ENCODE measurements at places on chromosomes 2 and 18.

DNA sequence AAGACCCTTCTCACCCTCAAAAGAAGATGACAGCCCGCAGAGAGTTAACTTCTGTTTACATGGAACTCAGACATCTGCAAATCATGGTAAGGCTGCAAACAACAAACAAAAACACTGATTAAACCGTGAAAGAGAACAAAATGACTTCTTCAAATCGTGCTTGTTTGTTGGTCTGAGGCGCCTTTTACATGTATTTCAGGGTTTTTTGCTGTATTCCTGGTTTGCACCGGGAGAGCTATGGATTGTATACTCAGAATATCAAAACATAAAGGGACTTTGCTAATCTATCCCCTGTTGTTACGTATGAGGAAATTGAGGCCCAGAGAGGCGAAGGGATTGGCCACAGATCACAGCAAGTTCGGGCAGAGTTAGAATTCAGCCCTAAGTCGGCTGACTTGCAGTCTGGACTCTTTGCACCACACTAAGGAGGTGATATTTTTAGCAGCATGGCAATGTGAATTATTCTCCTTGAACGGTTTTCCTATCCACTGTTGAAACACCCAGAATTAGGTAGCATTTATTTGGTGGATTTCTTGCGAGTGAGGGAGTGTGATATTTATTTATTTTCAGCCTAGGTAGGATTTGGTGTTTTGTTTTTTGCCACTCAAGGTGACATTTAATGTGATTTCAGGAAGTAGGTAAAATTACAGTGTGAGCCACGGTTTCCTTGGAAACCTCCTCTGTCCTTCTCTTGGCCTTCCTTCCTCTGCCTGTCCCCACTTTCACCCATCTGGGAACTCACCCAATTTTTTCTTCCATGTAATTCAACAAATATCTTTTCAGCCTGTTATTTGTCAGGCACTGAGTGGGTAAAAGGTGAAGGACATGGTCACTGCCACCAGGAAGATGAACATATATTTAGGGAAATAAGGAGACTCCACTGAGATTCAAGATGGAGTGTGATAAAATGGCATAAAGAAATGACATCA lies 980 bp upstream of the PDE6D start:
- peak; percentile 34 for DNase-seq

DNA sequence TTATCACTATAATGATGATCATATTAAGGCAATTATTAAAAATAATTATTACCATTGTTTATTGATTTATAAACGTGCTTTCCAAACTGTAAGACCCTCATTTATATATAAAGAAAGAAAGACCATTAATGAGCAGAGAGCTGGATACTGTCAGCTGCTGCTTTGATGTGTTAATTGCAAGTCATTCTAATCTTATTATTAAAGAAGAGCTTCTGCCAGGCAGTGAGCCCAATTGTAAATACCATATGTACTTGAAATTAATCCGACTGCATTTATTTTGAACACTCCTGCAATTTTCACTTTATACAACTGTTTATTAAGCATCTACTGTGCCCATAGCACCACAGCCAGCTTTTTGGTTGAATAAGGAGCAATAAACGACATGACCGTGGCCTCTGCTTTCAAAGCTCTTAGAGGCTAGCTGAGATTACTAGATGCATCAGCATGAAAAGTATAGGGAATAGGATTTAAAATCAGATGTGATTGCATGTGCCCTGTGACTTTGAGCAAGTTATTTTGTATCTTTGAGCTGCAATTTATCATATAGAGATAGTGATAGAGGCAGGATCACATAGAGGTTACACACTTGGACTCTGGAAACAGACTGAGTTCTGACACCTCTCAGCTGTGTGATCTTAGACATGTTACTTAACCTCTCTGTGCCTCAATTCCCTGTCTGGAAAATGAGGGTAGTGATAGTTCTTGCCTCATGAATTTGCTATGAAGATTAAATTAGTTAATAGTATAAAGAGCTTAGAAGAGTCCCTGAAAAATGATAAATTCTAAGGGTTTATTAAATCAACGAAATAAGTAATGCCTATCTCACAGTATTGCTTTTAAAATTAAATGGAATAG lies 83.4 kb downstream of the MYCN start:
- no peak for DNase-seq

- no peak for DNase-seq
Measured at GRCh38 chr2:142139384-142139783, 8.6 kb upstream of the LRP1B start.

DNA sequence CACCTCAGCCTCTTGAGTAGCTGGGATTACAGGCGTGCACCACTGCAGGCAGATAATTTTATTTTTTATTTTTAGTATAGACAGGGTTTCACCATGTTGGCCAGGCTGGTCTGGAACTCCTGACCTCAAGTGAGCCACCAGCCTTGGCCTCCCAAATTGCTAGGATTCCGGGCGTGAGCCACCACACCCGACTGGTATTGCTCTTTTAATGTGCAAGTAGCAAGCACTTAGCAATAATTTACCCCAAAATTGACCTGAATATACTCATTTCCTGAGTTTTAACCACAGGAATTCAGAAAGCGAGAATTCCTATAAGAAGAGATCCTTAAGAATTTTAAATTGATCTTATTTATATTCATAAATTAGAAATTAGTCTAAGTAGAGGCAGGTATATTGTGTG lies 169.1 kb downstream of the CDH2 start:
- DNase-seq, result peak; percentile 71

DNA sequence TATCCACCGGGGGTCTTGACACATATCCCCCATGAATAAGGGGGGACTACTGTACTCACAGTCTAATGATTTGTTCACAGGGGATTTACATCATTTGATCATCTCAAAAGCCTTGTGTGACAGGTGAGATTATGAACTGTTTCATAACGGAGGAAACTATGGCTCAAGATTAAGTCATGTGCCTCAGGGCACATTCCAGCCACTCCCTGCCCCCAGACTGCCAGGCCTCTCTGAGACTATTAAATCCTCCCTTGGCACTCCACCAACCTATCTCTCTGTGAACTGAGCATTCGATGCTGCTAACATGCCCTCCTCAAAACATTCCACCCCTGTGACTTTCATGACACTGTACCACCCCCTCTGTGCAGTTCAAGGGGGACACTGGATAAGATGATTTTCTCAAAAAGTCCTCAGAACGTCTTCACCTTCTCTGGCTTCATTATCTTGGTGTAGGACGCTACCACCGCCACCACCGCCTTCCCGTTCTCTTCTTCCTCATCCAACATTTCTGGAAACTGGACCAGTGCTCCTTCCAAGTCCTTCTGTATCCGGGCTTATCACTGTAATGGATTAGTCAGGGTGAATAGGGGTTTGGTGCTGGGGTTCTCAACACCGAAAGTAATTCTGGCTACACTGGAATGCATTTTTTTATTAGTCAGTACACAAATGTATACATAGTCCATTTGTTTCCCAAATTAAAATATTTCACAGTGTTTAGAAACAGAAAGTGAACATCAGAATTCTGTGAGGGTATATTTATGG lies 169.6 kb downstream of the KCNS3 start:
- peak; percentile 92 for DNase-seq

- peak; percentile 1 for DNase-seq
Measured at GRCh38 chr18:5073026-5073944, 123.8 kb downstream of the AKAIN1 start.

- no peak for DNase-seq
Measured at GRCh38 chr2:129056959-129057317, 738.3 kb upstream of the HS6ST1 start.

- peak; percentile 60 for DNase-seq
Measured at GRCh38 chr2:188765522-188766470, 208.4 kb upstream of the COL3A1 start.

DNA sequence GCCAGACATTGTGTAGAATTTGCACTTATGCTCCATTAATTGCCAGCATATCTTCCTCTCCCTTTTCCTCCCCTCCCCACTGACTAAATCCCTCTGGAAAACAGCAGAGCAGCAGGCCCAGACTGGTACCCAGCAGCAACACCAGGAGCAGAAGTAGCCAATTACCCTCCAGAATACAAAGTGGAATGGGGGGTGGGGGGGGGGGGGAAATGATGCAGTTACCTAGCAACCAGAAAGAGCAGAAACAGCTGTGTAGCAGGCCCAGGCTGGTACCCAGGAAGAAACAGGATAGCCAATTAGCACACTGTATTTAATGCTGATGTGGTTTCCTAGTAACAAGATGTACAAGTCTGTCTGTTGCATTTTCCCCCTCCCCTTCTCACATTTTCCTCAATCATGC lies 52.3 kb downstream of the KLF7 start:
- DNase-seq, result no peak

DNA sequence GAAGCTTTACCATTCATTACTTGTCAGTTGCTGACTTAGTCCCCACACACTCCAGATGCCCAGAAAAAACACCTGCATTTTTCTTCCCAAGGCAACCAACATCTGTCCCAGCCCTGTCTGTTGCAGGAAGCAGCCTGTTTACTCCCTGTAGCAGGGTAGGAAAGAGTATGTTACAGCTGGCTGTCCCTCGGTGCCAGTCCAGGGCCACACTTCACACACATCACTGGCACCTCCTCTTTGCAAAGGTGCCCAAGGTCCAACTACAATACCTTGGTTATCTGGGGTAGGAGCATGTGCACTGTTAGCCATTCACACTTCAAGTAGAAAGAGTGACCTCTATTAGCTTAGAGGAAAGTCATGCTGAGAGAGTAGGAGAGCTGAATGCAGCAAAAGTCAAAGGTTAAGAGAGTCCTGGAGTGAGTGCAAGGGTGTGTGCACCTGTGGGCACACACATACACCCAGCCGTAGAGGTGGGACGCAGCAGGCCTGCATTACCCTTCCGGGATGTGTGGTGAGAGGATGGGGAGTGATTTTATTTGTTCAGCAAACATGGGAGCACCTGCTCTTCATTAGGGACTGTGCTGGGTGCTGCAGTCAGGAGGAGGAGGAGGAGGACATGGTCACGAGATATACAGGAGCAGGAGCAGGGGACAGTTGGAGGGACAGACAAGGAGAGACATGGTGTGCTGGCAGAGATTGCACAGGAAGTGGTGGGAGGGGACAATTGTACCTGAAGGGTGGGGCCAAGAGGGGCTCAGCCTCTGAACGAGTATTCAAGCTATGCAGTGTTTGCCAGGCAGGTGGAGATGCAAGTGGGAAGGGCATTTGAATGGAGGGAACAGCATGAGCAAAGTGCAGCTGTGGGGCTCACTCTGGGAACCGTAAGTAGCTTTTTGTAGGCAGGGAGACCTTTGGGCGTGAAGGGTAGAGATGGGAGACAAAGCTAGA lies 69.8 kb downstream of the TSN start:
- no peak for DNase-seq

- no peak for DNase-seq
Measured at GRCh38 chr2:102761763-102762162, at the start of gene TMEM182. TSS of gene TMEM182 (plus strand) at chr2:102762031. CDS start at chr2:102762218, 187 bp downstream.

All from EL (cell line).